Dermis blood vessel endothelial cell (primary cell): ENCODE measurements at places on chromosomes 6 and 20. TPM values are rescaled to one million over a fixed set of nuclear protein-coding genes. Genes with fewer than 3 reads are reported as not detected.

The CSNK2B gene
- total RNA-seq: 111 and 116 TPM in 2 replicates

The GGTLC1 gene
- total RNA-seq: not detected in 2 replicates

The TREM1 gene
- not detected in 2 replicates for total RNA-seq

DNA sequence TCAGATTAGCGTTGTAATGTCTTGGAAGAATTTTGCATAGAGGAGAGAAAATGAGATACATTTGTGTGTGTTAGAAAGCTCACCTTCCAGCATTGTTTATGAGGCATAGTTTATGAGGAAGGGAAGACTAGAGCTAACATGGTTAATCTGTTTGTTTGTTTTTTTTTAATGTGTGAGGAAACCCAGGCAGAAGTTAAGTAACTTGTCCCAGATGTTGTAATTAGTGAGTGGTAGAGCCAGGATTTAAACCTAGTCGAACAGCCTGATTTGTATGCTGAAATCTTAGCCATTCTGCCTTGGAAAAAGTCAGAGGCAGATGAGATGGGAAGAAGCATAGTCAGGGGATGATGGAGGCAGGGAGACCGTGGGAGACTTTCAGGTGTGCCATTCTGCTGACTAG is 29.1 kb downstream of the NDUFAF5 start:
- no peak for DNase-seq
